Activated naive CD4-positive, alpha-beta T cell treated with anti-CD3 and anti-CD28 coated beads, Interleukin-2, amount 50 U/mL, for 72 hours (primary cell): ENCODE measurements at places on chromosomes 11 and 22.

GRCh38 chr11:20474176-20474881 is 86.8 kb downstream of the PRMT3 start:
- no peak for DNase-seq

GRCh38 chr11:102553835-102554282 is 23.3 kb upstream of the MMP7 start:
- no peak for DNase-seq

DNA sequence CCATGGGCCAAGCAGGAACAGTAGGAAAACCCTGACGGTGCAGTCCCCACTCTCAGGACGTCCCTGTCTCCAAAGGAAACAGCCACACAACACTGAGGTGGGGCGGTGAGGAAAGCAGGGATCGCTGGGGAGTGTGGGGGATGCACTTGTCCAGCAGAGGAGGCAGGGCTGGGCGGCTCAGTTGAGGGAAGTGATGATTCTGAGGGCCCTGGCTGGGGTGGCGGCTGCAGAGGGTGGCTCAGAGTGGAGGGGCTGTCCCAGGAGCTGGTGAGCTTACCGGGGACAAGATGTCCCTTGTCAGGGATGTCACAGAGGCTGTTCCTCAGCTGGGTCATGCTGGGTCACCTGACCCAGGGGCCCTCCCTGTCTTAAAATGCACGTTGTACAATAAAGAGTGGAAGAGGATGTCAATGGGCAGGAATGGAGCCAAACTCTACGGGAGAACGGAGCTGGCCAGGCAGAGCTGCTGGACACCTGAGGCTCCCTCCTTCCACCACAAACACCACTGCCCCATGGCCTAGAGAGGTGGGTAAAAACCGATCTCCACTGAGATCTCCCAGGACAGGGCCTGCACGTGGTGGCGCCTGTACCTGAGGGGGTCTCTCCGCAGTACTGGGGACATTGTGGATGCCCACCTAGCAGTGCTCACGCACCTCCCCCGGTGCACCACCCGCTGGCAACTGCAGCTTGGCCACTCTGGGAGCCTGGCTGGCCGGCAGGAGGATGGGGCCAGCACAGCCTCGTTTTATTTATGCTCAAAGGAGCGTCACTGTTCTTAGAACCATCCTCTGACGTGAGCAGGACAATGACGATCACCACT is 9.7 kb upstream of the EFCAB6 start:
- peak; percentile 31 for DNase-seq

DNA sequence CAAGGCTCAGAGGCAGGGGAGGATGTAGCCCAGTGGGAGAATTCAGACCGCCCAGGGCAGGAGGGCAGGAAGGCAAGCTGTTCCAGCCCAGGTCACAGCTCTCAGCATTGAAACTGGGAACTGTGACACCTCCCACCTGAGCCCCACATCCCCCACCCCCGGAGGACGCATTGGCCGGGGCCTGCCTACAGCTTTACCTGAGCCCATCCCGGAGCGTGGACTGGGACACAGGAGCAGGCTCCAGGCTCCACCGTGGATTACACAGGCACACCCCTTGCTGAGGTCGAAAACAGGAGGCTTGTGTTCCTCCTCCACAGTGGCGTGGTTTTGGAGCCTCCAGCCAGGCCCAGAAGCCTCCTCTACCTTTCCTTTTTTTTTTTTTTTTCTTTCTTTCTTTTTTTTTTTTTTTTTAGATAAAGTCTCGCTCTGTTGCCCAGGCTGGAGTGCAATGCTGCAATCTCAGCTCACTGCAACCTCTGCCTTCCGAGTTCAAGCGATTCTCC is 9.1 kb upstream of the PGA3 start:
- no peak for DNase-seq

- peak; percentile 83 for DNase-seq
Observed at GRCh38 chr11:81869351-81870065, 864.2 kb downstream of the FAM181B start.

DNA sequence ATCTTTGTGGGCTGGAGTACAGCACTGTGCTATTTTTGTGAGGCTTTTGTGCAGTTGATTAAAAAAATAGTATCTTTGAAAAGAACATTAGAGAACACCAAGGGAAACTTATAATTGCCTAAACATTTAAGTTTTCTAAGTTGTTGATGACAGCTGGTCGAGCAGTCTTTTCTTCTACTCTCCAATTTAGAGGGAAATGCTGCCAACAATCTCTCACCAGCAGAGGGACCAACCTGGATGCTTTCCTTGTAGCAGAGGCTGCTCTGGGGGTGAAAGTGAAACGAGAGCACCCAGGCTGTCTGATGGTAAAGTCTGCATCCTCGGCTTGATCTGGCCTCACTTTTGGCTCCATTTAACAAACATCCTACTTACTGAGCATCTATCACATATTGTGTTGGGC is 1286.5 kb upstream of the TENM4 start:
- DNase-seq = no peak

GRCh38 chr11:64445651-64446050 is 86.7 kb downstream of the RPS6KA4 start:
- no peak for DNase-seq

DNA sequence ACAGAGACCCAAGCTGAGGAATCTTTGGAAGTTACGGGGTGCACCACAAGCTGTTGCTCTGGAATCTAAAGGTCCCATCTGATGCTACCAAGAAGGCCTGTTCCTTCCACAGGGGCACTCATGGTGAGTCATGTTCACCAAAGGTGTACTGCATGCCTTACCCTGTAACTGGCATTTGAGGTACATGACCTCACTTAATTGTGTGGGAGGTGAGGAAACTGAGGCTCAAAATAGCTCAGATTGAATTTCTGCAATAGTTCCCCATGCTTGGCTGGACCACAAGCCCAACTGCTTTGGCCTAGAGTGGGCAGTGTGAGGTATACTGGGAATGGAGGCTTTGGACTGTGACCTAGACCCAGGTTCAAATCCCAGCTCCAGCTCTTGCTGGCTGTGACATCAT is 8.2 kb downstream of the MTFP1 start:
- DNase-seq = no peak

GRCh38 chr11:116172156-116172555 is 600.6 kb downstream of the BUD13 start:
- no peak for DNase-seq

DNA sequence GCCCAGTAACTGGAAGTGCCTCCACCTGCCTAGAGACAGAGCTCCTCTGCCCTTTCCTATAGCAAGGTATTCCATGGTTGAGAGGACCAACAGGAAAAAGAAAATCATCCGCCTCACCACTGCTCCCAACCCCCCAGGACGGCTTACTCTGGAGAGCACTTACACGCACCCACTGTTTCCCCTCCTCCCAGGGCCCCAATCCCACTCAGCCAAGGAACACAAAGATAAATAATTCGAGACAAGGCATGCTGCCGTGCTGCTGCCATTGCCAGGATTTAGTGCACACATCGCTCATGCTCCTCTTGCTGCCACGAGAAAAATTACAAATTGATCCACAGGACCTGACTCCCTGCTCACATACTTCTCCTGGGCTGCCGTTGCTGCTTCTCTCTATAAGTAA is 516.6 kb downstream of the BUD13 start:
- DNase-seq = no peak

- DNase-seq = no peak
Observed at GRCh38 chr22:46417769-46418168, 82.3 kb downstream of the TRMU start.

- no peak for DNase-seq
Observed at GRCh38 chr11:14471127-14471526, 28.5 kb downstream of the COPB1 start.
